Iris pigment epithelial cell (primary cell): ENCODE measurements at places on chromosomes 3 and 15.

DNA sequence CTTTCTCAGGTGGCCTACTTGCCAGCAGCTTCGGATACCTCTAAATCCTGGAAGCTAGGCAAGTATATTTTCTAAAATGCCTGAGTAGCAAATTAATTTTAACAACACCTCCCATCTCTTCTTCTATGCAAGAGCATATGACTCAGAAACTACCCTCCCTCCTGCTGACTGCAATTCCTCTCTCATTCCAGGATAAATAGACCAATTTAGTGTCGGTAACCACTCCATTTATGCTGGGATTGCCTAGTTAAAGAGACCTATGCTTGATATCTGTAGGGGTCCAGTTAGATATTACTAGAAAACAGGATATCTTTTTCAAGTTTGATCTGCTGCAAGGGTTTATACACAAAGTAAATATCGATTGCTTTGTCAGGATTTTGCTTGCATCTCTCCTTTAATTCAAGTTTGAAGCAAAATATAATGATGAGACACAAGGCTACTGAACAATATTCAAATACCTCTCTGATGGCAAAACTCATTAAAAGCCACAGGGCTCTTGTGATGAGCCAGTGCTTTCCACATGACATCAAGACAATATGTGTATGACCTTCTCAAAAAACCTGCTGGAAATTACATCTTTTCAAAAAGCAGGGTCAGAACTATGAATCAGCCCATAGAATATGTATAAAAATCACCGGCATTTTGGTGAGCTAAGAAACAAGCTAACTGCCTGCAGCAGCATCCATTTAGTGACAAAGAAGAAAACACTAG lies 491.6 kb upstream of the NECTIN3 start:
- DNase-seq: peak; percentile 73

GRCh38 chr3:188824566-188824965 lies 347.2 kb upstream of the TPRG1 start:
- DNase-seq: no peak

DNA sequence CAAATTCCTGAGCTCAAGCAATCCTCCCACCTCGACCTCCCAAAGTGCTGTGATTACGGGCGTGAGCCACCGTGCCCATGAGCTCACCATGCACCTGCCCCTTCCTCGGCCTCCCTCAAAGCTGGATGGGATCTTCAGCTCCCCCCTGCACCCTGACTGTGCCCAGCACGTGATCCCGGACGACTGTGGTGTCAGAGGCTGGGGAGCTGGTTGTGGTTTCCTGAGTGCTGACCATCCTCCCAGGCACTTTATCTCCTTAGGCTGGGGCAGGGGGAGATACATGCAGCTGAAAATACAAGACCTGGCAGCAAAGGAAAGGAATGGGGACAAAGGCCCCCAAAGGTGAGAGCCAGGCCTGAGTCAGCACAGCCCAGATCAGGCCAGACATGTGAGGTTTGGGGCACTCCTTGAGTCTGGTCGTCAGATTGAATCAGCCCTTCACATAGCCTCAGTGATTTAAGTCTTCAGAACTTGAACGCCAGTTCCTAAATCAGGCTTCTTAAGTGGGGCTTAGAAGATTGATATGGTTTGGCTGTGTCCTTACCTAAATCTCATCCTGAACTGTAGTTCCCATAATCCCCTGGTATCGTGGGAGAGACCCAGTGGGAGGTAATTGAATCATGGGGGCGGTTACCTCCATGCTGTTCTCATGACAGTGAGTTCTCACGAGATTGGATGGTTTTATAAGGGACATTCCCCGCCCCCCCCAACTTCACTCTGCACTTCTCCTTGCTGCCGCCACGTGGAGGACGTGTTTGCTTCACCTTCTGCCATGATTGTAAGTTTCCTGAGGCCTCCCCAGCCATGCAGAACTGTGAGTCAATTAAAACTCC lies 35.8 kb downstream of the PRKCD start:
- peak; percentile 59 for DNase-seq

GRCh38 chr3:18527691-18528090 lies 102.6 kb upstream of the SATB1 start:
- no peak for DNase-seq

- no peak for DNase-seq
Observed at GRCh38 chr15:20368974-20369373, 172.6 kb downstream of the GOLGA6L6 start.

GRCh38 chr3:51970606-51971300 lies 3.1 kb downstream of the ABHD14B start:
- DNase-seq: no peak

- DNase-seq: no peak
Observed at GRCh38 chr3:79515072-79515471, 252.7 kb downstream of the ROBO1 start.

DNA sequence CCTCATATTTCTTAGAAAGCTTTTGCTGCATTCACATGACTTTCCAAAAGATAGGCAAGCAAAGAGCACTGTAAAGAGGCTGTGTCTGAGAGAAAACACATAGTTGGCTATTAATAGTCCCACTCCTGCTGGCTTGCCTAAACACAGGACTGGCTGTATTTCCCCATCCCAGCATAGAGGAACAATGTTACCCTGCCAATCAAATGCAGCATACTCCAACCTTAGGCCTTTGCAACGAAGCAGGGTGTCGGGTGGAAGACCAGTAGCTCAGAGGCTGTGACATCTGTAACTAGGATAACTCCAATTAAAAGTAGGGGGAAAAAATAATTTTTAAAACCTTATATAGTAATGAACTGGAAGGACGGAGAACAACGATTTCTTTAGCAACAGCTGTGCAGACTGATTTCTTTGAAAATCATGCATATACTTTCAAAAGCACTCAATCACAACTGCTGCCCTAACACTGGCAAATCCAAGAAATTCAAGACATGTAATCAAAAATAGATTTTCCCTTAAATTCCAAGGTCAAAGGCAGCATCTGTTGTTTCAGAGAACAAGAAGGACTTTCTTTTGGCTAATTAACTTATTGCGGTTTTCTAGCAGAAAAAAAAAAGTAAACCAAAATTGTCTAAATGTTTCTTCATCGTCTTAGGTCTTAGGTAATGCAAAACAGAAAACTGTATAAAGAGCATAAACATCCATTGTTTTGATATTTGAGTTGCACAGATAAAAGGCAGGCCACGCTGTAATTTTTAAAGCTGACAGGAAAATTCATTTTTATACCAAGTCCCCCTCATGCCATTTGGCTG lies 139.3 kb downstream of the TNIK start:
- DNase-seq: peak; percentile 24

GRCh38 chr3:59056706-59057105 lies 6.9 kb upstream of the CFAP20DC start:
- DNase-seq: peak; percentile 39
